NCI-H146 (cell line): ENCODE measurements at places on chromosomes 6 and 20.

- DNase-seq, result no peak
Observed at GRCh38 chr6:153484056-153484455, 353.0 kb upstream of the RGS17 start.

DNA sequence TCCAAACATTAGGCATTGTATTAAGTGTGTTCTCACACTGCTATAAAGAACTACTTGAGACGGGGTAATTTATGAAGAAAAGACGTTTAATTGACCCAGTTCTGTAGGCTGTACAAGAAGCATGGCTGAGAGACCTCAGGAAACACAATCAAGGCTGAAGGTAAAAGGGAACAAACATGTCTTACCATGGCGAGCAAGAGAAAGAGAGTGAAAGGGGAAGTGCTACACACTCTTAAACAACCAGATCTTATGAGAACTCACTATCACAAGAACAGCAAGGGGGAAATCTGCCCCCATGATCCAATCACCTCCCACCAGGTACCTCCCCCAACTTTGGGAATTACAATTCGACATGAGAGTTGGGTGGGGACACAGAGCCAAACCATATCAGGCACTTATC, 86.6 kb upstream of the TOP1 start:
- DNase-seq, result no peak

DNA sequence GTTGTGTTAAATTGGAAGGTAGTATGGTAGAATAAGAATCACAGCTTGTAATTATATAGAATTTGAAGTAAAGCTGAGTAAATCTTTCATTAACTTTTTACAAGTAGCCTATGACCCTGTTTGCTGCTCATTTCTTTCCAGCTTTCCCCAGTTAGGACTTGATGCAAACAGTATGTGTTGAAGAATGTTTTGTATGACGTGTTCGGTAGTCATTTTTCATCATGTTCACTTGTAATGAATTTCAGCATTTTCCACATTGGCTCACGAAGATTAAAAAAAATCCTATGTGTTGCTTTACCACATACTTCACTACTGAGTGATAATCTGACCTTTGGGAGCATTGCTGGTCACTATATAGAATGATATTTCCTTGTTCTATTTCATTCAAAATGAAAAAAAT, 162.4 kb downstream of the CDKAL1 start:
- no peak for DNase-seq

- no peak for DNase-seq
Observed at GRCh38 chr6:135693811-135694370, 157.6 kb upstream of the PDE7B start.

DNA sequence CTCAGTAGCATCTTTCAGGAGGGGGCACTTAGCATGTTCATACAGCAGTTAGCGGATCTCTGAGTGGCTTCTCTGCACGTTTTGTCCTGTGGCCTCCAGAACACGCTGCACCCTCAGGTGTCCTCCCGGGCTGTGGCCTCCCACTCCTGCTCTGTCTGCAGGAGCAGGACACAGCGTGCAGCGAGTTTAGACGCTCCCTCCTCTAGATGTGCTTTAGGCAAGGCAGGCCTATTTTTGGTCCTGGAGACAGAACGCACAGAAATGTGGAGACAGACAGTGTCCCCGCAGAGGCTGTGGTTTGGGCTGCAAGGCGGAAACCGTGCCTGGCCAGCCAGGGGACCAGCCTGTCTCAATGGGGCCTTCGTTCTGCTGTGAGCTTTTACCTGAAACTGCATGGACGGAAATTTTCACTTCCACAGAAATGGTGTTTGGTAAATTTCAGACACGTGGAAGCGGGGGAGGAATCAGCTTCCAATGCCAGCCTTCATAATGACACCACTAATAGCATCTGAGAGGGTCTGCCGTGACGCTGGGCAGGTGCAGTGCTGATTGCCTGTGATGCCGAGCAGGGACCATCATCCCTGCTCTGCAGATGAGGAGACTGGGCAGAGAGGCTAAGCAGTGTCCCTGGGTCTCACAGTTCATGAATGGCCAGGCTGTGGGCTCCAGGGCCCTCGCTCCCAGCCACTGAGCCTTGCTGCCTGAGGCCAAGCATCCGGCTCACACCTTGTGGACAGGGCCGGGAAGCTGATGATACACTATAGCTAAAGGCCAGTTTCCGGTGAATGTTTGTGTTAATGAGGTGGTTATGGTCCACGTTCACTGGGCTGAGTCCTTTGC, 120.9 kb downstream of the SYCP2 start:
- DNase-seq, result no peak

- DNase-seq, result no peak
Observed at GRCh38 chr20:36320261-36320897, 14.2 kb downstream of the DLGAP4 start.

GRCh38 chr6:133337308-133337707, 96.2 kb downstream of the EYA4 start:
- no peak for DNase-seq
